Fibroblast of villous mesenchyme (primary cell): ENCODE measurements at places on chromosomes 1 and 21. TPM values are rescaled to one million over a fixed set of nuclear protein-coding genes. Genes with fewer than 3 reads are reported as not detected.

YIPF1 gene
- 27.4 and 31.1 TPM in 2 replicates for total RNA-seq

BLACAT1 gene
- total RNA-seq: not detected in 2 replicates

SIPA1L2 gene
- 5.6 and 6.1 TPM in 2 replicates for total RNA-seq

KIF1B gene
- total RNA-seq: 24.8 and 36.3 TPM in 2 replicates

PCP4L1 gene
- under 0.01 TPM in 1 of 2 replicates, not detected in the other for total RNA-seq

CHAF1B gene
- 3.5 and 3.9 TPM in 2 replicates for total RNA-seq

CCDC30 gene
- total RNA-seq: 0.86 and 0.97 TPM in 2 replicates

RAB29 gene
- total RNA-seq: 22.2 and 43.2 TPM in 2 replicates

SLC16A4 gene
- total RNA-seq: 73.4 and 241 TPM in 2 replicates

CYP4X1 gene
- total RNA-seq: not detected in 2 replicates

MYBPH gene
- 0.32 and 0.43 TPM in 2 replicates for total RNA-seq

ETV3L gene
- total RNA-seq: not detected in 2 replicates

OR2T33 gene
- total RNA-seq: not detected in 2 replicates
